Stimulated activated naive CD8-positive, alpha-beta T cell treated with anti-CD3 and anti-CD28 coated beads, Interleukin-15, amount 100 ng/mL, for 72 hours (primary cell): ENCODE measurements at places on chromosomes 2 and 18.
A peak's percentile ranks its signal among the peaks of the same experiment; 100 is the strongest.

DNA sequence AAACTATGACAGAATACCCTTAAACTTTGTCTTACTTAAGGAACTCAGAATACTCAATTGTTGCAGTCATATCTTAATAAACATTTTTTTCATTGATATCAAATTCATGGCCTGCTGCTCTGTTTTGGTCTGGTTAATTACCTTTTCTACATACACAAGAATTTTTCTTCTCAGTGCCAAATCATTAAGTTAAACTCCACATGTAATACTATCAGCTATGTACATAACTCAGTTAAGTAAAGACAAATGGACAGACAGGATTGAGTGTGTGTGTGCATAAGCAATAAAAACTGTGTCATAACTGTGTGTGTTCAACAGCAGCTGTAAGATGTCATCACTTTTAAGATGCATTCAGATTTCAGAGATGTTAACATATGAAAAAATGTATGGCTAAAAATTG, 34.4 kb downstream of the VRK2 start:
- DNase-seq: no peak

DNA sequence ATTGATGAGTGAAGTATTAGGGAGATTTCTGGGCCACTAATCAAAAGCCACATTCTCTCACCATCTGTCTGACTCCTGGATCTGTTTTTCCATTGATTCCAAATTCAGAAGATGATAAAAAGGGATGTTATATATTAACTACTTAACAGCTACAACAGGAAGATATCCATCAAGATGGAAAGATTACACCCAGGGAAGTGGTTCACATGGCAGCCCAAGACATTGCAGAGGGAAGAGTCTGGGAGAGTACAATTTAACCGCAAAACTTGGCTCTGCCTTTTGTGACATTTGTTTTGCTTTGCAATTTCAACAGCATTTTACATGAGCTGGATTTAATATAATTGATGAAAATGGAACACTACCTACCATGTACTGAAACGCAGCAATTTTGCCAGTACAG, 22.5 kb upstream of the TCF4 start:
- no peak for DNase-seq

DNA sequence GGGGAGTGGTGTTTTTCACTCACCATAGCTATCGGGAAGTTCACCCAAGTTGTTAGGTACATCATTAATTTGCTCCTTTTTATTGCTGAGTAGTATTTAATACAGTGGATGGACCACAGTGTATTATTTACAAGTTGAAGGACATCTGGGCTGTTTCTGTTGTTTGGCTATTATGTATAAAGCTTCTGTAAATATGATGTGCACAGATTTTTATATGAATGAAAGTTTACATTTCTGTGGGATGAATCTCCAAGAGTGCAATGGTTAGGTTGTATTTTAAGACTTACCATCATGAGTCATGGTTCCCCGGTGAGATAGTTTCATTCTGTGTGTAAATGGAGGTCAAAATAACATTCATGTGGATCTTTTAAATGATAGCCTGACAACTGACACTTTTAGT, 337.4 kb downstream of the PTPRM start:
- DNase-seq: no peak

- no peak for DNase-seq
Observed at GRCh38 chr18:10169814-10170213, 256.0 kb downstream of the VAPA start.

- no peak for DNase-seq
Observed at GRCh38 chr2:6888724-6889123, 11.1 kb downstream of the RSAD2 start.

DNA sequence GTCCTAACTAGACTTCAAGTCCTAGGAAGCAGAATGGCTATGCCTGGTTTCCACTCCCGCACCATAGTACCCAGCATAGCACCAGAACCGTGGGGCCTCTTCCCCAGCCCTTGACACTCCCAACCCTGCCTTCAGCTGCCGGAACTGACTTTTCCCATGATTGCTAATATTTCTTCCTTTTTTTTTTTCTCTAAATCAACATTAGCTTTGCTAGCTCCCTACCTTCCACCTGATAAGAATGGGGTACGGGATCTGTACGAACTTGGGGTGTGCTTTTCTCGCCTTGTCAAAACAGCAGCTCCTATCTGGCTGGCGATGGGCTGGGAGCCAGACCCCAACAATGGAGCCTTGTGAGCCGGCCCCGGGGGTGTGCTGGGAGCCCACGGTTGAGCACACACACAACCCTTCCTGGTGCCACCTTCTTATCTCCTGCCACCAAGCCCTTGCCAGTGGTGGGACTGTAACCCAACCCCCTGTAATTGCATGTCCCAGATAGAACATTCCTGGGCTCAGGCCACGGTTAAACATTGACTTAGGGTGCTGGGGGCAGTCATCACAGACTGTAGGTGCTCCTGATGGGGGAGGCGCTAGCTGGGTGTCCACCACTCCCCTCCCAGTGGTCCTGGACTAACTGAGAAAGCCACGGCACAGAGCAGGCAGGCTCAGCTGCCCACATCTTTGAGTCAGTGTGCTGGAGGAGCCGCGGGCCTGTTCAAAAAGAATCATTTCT, 213.0 kb upstream of the HAAO start:
- DNase-seq: no peak

DNA sequence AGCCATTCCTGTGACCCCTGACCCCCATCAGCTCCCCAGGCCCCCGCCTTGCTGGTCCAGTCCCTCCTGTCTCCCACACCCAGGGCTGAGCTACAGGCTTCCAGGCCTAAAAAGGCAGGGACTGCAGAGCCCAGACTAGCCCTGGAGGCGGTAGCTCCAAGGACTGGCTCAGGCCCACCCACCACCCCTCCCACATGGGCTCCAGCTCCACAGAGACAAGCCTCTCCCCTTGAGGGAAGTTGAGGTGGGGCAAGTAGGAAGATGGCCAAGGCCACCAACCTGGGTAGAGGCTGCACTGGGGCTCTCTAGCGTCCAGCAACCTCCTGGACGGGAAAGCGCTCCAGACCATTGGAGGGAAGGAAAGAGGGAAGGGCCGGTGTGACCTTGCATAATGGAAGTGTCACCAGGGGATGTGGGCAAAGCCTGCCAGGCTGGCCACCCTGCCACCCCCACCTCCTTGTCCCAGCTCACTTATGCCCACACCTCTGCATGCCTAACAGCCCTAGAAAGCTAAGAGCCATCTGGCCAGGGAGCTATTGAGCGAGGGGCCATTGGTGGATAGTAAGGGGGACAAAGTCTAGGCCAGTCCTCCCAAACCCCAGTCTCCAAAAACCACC, 63.1 kb downstream of the TNS1 start:
- DNase-seq: no peak

DNA sequence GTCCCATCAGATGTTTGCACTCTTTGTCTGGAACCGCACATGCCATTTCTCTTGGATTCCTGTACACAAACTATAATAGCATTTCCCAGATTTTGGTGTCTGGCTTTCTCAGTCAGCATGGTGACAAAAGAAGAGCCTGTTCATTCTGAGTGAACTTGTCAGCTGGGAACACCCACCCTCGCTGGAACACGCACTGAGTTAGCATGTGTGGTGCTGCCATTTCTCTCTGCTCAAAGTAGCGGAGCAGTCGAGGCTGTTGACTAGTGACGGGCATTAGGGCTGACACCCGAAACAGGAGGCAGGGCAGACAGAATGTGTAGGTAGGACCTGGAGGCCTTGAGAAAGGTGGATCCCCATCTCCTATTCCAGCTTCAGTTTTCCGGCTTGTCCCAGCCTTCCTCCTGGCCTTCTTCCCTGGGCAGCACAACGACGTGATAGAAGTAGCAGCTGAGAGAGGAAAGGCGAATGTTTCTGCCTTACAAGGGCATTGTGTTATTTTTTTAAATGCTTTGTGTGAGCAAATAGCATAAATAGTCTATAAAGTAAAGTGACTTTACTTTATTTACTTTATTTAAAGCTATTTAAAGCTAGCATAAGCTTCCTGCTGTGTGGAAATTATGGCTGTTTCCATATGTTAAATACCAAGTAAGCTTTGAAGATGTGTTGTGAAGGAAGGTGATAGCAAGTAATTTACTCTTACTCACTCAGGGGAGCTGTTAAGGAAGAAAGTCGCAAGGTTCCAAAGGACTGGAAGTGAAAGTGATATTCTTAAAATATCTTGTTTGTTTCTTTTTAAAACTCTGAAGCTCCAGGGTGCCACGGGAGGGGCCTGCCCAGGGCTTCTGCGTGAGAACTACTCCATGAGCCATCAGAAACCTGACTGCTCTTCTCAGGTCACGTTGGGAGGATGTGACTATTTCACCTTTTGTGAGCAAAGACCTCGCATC, 272.6 kb downstream of the NEDD4L start:
- no peak for DNase-seq

DNA sequence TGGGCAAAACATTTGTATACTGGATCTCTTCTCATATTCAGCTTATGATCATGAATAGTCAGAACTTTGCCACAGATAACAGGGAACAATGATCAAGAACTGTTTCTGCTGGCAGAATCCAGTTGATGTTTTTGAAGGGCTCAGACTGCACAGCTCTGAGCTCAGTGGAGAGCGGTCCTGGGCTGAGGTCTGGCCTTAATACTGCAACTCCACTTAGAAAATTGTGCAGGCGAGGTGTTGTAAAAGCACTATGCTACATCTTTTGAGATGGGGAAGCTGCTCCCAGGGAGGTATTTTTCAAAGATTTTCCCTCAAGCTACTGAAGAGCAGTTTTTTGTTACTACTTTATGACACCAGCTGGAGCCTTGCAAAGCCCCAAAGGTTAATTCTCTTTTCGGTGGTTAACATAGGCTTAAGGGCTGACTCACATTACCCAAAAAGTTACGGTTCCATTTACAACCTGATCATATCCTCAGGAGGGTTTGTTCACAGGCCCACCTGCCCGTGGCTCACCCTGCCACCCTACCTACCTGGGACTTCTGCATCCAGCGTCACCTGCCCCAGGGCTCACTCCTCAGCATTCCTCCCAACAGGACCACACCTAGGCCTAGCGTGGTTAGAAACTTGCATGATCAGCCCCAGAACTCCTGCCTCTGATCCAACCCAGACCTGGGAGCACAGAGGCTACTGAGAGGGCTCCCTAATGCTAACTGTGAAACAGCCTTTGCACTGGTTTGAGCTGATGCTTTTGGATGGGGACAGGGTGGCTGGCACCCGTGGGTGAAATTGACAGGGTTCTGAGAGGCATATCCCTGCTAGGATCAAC, 114.4 kb downstream of the NCK2 start:
- DNase-seq: peak; percentile 45

- no peak for DNase-seq
Observed at GRCh38 chr2:67619204-67619603, 222.1 kb downstream of the ETAA1 start.

- no peak for DNase-seq
Observed at GRCh38 chr2:46697830-46698323, 217.7 kb downstream of the MCFD2 start.

- no peak for DNase-seq
Observed at GRCh38 chr2:49840428-49840975, 686.2 kb upstream of the FSHR start.

DNA sequence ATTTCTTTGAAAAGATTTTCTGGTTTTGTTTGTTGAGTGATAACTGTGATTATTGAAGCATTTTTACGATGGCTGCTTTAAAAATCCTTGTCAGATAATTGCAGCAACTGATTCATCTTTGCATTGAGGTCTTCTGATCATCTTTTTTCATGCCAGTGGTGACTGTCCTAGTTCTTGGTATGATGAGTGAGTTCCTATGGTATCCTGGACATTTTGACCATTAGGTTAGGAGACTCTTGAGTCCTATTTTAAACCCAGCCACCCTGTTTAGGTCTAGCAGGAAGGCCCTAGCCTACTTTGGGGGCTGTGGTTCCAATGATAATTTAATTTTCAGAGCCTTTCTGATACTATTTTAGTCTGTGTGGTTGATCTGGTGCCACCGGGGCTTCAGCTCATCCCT, 72.7 kb upstream of the REV1 start:
- DNase-seq: no peak

- no peak for DNase-seq
Observed at GRCh38 chr18:79554321-79554720, 125.3 kb upstream of the CTDP1 start.

DNA sequence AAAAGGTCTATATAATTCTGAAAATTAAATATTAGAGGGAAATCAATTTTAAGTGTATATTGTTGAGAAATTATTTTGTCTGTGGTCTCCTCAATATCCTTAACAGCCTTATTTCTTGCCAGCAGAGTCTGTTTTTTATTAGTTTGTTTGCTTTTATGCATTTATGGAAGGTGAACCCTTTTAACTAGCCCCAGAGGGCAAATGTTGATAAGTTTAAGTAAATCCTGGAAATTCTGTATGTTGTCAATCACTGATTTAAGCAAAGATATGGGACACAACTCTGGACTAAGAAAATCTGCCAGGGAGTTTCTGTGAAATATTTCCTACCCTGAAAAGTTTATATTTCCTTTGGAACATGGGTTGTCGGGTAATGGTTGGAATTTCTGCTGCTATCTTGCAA, 339.5 kb upstream of the COL3A1 start:
- no peak for DNase-seq

- no peak for DNase-seq
Observed at GRCh38 chr2:241981076-241981700, 111.7 kb downstream of the RTP5 start.

DNA sequence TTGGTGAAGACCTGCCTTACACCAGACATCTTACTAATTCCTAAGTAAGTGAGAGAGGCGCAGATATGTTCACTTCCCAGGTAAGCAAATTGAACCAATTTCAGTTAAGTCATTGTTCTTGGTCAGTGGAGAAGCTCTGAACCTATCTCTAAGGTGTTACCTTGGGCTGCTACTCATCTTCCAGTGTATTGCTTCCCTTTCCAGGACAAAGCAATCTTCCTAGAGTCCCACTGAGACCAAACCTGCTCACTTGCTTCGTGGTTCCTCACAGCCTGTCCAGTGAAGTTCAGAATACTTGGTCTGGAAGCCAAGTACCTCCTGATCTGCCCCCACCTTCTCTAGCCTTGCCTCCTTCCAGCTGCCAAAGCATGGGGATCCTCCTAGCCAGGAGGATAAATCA, 22.5 kb upstream of the GBX2 start:
- DNase-seq: no peak

- DNase-seq: no peak
Observed at GRCh38 chr18:58309610-58310239, 265.7 kb downstream of the NEDD4L start.

DNA sequence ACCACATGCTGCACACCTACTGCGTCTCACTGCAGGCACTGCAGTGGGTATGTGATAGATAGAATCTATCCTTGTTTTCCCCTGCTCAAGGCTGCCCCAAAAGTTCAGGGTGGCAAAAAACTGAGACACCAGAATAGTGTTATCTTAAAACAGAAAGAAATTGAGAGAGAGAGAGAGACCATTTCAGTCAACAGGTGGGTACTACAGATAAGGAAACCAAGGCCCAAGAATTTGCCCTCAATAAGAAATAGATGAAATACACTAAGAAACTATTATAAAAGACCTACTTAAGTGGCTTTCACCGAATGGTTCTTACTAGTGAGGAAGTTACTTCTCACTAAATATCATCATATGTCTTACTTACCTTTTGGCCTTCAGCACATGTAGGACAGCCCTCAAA, 27.9 kb downstream of the EPG5 start:
- no peak for DNase-seq

- DNase-seq: no peak
Observed at GRCh38 chr2:30567317-30567716, 120.3 kb downstream of the LCLAT1 start.
